ENCODE measurements at places on chromosomes 5 and 9.
A peak's percentile ranks its signal among the peaks of the same experiment; 100 is the strongest.

- DNase-seq = peak; percentile 48
Measured at GRCh38 chr9:95138474-95138873, 179.0 kb downstream of the FANCC start.

DNA sequence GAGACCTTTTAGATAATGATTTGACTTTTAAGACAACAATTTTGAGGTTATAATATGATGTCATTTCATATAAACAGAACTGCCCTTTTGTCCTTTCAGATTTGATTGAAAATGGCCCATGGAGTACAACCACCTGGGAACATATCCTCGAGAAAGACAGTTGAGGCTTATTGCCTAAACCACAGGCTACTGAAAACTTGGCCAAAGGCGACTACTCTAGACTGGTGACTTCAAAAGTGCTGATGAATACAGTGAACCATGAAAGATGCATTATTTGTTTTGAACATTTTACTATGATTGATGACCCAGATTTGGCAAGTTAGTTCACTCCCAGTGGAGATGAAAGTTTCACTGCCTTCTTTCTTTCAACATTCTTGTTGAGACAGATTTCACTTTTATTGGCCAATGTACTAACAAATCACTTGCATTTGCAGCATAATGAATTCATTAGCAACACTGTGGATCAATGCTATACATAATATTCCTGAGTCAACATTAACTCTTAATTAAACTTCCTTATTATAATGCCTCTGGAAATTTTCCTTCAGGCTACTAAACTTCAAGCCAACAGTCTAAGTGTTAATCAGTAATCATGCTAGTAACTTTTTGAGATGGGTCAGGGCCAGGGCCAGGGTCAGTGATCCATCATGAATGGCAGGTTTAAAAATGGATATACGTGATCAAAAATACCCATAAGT is 480.3 kb downstream of the RAB3C start:
- DNase-seq = peak; percentile 90

GRCh38 chr9:97502222-97502983 is 937 bp downstream of the TMOD1 start:
- no peak for DNase-seq

GRCh38 chr5:173968154-173968797 is 20.7 kb upstream of the C5orf47 start:
- no peak for DNase-seq

- DNase-seq = no peak
Measured at GRCh38 chr5:177402271-177403043, 2.0 kb upstream of the PFN3 start.

GRCh38 chr5:72988769-72989168 is 32.9 kb downstream of the FCHO2 start:
- DNase-seq = no peak

DNA sequence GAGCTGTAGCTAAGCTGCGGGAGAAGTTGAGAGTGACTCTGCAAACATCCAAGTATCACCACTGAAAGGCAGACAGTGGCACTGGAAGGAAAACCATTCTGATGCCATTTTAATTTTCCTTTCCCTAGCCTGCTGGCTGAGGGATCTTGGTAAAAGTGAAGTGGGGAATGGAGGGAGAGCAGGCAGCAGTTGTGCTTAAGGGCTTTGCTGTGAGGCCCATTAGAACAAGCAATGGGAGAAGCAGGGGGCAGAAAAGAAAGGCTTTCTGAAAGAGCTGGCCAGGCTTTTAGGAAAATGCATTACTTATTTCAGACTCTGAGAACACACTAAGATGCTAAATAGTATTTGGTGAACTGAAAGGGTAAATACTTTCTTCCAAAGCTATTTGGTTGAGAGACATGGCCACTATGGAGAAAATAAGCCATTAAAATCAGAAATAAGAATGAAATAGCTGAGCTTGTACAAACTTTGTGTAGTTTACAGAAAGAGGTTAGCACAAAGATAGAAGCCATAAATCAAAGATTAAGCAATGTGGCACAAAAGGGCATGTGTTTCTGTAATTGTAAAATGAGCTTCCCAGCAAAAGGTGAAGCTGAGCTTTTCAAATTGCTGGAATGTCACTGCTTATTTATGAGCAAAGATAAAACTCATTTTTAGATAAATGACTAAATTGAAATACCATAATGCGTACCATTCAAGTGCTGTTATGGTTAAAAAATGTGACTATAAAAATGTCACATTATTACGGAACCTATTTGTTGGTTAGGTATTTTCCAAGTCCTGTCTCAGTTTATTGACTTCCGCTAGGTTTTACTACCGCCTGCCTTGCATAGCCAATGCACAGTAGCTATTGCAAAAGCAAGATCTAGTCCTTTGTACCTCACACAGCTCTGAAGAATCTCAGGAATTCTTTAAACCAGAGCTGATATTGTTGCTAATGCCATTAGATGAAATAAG is 20.8 kb downstream of the SNCAIP start:
- no peak for DNase-seq

All from NCI-H446 treated with DMSO at 0.1 percent for 48 hours (cell line).